ENCODE measurements at places on chromosomes 2 and 18.

DNA sequence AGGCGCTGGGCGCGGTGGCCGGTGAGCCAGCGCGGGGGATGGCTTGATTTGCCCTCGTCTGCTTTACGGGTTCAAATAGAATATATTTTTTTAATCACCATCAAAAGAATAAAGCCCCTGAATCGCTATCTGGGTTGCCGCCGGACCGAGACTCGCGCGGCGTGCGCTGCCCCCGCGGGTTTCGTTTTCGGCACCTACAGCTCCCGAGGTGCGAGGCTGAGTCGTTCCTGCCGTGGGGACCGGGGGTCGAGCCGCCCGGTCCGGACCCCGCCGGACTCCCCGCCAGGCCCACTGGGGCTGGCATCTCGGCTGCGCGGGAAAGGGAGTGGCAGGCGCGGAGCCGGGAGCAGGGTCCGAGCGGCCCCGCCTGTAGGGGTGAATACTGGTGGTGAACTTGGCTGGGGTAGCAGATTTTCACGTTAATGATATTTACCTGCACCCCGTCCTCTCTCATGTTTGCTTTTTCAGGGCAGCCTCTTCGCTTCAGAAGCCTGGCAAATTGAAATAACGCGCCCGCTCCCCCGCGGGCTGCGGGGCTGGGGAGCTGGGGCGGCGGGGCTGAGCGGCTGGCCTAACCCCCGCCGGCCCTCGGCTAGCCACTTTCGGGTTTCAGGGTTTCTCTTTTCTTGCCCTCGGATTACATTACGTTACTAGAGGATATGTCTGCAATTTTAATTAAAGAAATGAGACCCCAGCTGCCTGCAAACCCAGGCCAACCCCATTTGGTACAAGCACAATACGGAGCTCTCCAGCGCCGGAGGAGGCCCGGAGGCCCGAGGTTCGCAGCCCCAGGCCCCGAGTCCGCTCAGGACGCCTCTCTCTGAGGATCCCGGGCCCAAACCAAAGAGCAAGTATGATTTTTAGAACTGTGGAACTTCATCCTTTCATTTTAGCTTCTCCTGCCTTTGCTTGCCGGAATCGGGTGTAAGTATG lies 1.7 kb upstream of the CELF4 start:
- peak; percentile 23 for DNase-seq

- no peak for DNase-seq
Observed at GRCh38 chr2:229712136-229712535, 2.2 kb downstream of the DNER start.

DNA sequence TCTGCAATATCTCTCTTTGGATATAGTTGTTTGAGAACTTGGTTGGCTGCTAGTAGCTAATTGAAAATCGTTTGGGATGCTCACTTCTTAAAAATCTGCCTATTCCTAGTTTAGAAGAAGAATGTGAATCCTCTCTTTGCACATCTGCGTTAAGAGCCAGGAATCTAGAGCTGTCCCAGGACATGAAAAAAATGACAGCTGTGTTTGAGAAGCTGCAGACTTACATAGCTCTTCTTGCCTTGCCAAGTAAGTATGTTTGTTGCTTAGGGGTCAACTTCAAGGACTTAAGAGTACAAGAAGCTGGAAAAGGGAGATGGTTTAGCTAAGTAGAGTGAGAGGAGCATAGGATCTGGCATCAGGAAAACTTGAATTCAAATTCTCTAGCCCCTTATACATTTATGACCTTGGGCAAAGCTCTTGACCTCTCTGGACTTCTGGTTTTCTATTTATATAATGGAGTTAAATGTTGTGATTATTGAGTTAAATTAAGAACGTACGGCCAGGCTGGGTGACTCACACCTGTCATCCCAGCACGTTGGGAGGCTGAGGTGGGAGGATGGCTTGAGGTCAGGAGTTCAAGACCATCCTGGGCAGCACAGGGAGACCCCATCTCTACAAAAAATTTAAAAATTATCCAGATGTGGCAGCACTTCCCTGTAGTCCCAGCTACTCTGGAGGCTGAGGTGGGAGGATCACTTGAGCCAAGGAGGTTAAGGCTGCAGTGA lies 55.2 kb upstream of the STON1 start:
- DNase-seq: no peak

DNA sequence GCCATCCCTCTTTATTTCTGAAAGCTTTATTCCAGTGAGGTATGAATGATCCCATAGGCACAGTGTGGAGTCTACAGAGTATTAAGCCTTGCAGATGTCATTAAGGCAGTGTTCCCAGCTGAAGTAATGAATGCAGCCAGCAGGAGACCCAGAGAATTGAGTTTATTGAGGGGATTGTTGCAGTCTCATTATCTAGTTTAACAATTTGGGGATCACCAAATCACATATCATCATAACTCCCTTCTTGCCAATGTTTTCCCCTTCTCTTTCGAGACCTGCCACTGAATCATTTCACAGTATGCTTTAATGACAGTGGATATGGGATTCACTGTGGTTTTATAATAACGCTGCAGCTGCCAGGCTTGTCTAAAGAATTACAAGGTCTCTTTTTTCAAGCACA lies 249.3 kb upstream of the FSHR start:
- DNase-seq: no peak

GRCh38 chr2:144914622-144915318 lies 394.9 kb upstream of the ZEB2 start:
- DNase-seq: no peak
